Fibroblast of the aortic adventitia (primary cell): ENCODE measurements at places on chromosomes 3 and 15. TPM values are rescaled to one million over a fixed set of nuclear protein-coding genes. Genes with fewer than 3 reads are reported as not detected.

Gene C3orf70
- 0.16 and 1.1 TPM in 2 replicates for total RNA-seq

DNA sequence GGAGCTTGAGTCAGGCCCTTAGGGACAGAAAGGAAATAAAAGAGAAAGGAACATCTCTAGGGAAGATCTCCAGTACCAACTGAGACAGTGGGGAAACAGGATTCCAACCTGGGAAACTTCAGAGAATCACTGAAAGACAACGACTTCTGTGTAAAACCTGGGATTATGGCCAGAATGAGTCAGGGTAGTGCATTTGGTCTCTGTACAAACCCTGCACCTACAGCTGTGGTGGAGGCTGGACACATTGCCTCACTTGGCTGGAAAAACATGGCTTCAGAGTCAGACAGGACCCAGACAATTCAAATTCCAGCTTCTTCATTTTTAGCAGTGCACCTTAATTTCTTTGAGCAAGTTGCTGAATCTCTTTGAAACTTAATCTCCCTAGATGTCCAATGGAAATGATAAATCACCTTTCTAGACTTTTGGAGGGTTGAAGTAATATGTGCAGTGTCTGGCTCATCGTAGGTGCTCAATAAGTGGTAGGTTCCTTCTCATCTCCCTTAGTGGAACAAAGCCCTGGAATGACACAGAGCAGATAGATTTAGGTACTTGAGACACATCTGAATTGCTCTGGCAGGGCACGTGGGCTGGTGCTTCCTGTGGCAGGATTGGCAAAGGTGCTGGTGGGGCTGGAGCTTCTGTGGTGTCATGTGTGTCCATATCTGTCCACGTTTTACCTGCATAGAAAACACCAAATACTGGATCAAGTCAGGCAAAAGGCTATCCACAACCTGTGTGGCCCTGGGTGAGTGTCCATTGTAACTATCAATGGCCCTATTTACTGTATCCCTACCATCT, 6.1 kb upstream of the CLSTN2 start:
- DNase-seq, result no peak

- DNase-seq, result peak; percentile 43
Measured at GRCh38 chr3:119469418-119470189, 841 bp downstream of the POGLUT1 start.

Gene TOMM70
- total RNA-seq, result 62.0 and 64.5 TPM in 2 replicates

DNA sequence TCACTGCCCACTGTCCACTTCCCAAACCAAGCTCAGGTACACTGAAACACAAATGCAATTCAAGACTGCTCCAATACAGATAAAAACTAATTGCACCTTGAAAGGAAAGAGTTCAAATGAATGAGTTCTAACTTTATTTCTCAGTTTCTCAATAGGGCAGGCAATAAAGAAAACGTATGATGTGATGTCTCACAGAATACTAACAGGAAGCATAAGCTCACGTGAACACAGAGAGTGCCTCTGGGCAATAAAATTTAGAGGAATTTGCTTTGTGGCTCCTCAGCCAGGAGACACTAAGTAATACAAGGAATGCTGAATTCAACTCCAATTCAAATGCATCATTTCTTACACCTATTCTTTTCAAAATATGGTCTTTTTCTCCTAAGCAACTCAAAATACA, 82.3 kb upstream of the OCA2 start:
- DNase-seq, result no peak

Gene ZNF80
- not detected in 2 replicates for total RNA-seq

DNA sequence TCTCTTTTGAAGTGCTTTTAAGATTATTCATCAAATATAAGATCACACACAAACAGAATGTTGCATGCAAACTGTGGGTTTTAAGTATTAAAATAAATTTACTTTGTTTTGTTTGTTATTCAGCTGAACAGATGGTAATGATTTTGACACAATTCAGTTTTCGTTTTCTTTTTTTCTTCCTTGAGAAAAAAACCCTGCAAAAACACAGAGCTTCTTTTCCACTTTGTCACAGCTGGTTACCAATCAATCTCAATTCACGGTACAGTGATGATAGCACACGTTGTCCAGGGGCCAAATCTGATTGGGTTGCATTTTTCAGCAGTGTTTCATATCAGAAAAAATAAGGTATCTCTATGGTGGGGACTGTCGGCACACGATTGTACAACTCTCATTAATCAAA, 473.6 kb downstream of the ROBO2 start:
- DNase-seq, result no peak

- no peak for DNase-seq
Measured at GRCh38 chr3:65676580-65676979, 362.1 kb downstream of the MAGI1 start.

- DNase-seq, result no peak
Measured at GRCh38 chr3:111069974-111070771, 1.4 kb upstream of the NECTIN3 start.

Gene COLQ
- 1.2 and 1.8 TPM in 2 replicates for total RNA-seq

DNA sequence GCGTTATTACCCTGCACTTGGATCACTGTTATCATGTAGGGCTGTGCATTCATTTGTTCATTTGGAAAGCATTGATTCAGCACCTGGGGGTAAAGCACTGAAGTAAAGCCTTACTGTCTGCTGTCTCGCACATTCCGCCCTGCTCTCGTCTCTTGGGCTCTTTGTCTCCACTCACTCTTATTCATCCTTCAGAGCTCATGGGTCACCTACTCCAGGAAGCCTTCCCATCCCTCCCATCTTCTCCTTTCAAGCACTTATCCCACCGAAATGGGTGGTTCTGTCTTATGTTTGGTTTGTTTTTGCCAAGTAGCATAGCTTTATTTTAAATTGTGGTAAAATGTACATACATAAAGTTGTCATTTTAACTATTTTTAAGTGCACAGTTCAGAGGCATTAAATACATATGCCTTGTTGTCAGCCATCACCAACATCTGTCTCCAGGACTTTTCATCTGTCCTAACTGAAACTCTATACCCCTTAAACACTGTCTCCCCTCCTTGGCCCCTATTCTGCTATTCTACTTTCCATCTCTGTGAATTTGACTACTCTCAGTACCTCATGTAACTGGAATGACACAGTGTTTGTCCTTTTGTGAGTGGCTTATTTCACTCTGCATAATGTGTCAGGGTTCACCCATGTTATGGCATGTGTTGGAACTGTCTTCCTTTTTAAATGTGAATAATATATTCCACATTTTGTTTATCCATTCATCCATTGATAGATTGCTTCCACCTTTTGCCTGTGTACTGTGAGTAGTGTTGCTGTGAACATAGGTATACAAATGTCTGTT, 9.3 kb downstream of the DIS3L start:
- no peak for DNase-seq

DNA sequence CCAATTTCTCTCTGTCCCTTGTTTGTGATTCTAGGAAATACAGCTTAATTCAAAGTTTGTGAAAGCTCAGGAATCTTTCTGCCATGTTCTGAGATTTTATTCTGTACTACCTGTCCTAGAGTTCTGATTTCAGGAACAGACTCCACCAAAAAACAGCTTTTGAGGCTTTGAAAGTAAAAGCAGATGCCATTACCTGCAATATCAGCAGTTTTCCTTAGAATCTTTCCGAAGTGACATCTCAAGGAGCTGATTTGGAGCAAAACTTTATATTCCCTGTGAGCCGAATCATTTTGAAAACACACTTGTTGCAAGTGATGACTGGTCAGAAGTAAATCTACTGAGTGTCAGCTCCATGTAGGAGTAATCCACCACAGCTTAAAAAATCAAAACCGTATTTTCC, 59.3 kb upstream of the CCNL1 start:
- DNase-seq, result no peak

- DNase-seq, result no peak
Measured at GRCh38 chr15:52699457-52699856, 20.3 kb upstream of the ATOSA start.

Gene RBMS3
- total RNA-seq, result 68.4 and 84.1 TPM in 2 replicates

- peak; percentile 47 for DNase-seq
Measured at GRCh38 chr15:67685008-67685599, 140.2 kb upstream of the SKOR1 start.
